ENCODE measurements at places on chromosomes 3 and 15.

- DNase-seq: no peak
These were observed 32.9 kb downstream of the TBC1D2B start for GRCh38 chr15:78044407-78045155.

- no peak for DNase-seq
These were observed 66.5 kb downstream of the CDAN1 start for GRCh38 chr15:42670451-42670850.

- no peak for DNase-seq
These were observed 6.9 kb downstream of the TNIK start for GRCh38 chr3:171453180-171453886.

GRCh38 chr3:42507761-42508335 lies 5.4 kb downstream of the VIPR1 start:
- no peak for DNase-seq

DNA sequence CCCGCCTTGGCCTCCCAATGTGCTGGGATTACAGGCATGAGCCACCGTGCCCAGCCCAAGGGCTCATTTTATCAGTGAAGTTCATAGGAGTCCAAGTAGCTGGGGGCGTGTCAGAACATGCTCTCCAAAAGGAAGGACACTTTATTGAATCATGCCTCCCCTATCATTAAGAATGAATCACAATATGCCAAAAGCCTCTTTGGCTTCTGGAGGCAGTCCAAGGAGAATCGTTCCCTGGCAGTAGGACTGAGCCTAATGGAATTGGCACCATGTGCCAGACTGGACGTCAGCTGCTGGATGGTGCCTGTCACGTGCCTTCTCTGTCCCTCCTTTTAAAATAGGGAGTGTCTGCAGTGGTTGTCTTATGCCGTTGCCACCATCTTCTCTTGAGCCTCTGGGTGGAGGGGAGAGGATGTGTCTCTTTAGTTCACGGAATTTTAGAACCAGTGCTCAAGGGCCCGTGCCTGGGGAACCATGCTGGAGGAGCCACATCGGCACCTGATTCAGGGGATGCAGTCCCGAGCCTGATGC lies 234.7 kb upstream of the LYSMD4 start:
- no peak for DNase-seq

DNA sequence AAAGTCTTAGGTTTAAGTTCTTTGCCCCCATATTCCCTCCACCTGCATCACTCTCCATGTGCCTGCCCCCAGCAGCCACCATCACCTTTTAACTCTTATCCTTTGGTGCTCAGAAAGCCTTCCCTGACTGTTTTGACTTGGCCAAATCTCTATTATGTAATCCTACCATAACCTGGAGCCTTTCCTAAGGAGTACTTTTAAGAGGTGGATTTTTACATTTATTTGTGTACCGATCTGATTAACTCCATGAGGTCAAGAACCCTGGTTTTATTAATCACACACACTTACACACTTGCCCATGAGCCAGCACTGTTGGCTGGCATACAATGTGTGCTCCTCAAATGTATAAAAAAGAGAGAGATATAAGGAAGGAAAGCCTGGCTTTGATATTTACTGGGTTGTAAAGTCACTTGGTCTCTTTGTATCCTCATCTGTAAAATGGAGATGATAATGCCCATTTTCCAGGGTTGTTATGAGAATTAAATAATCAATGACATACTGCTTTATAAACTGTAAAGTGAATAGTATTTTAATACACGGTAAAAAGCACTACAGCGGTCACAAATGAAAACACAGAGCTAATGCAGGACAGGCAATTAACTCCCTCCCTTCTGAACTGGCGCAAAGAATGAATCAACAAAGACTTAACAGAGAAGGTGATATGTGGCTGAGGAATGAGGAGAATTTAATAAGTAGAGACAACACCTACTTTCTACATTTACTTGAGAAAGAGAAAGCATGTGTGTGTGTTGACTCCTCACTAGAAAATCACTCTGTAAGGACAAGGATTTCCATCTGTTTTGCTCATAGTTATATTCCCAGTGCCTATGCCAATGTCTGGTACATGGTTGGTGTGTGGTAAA lies 45.4 kb downstream of the ATP13A4 start:
- DNase-seq: no peak

DNA sequence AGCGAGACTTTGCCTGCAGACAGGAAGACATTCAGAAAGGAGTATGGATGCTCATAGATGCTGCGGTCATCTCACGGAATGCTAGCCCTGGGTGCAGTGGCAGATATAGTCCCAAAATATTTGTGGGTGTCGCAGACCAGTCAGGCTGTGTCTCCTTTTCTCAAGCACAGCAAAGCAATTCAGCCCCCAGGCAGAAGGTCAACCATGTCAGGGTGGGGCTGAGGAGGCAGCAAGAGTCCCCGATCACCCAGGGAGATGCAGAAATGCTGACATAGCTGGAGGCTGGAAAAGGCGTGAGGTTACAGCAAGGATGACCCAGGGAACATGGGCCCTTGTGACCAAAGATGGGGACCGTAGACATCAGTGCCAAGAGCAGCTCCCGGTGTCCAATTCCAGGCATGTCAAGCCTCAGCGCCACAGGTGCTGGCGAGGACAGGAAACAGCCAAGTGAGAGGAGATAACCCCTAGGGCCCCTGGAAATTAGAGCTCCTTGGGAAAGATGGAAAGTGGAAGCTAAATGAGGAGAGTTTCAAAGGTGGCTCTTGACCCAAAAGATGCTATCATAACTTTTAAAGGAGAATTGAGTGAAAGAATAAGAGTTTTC lies 81.2 kb upstream of the ABHD17C start:
- no peak for DNase-seq

DNA sequence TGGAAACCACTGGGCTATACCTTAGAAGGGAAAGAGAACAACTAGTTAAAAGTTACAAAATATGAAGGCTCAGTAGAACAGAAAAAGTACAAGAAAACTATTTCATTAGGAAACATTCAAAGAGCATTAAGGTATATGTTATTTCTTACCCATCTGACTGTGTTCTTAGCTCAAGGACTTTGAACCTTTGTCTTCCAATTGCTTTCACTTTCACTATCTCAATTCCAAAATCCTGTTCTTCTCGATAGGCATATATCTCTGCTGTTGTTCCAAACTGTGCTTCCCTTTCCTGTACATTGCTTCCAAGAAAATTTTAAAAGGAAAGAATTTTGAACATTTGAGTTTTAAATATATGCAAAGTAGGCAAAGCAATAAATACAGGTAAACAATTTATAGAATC lies 6.9 kb downstream of the CRBN start:
- no peak for DNase-seq

- no peak for DNase-seq
These were observed 1055.4 kb downstream of the AGBL1 start for GRCh38 chr15:87135109-87135508.

GRCh38 chr3:37974121-37975083 lies 16.2 kb upstream of the VILL start:
- DNase-seq: peak; percentile 59

DNA sequence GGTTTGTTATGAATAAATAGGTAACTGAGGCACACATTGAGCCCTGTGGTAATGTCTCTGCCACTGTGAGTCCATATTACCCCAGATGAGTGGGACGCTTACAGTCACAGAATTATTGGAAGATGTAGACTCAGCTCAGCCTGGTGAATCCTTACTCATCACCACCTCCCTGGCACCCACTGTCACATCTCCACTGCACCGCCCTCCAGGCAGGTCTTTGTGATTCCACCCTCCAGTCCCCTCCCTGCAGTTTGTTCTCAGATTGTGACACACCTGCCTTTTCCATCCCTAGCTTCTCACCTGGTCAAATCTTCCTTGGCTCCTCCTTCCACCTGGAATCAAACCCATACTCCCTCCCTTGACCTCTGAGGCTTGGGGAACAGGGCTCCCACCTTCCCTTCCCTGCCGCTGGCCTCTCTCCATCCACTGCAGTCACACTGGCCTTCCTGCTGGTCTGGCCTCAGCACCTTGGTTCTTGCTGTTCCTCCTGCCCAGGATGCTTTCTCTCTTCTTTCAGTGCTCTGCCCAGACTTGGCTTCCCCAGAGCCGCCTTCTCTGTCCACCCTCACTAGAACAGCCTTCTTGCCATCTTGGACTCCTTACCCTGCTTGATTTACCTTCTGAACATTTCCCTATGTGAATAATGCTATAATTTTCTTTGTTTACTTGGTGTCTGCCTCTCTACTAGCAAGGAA lies 9.4 kb downstream of the SLC6A20 start:
- no peak for DNase-seq

DNA sequence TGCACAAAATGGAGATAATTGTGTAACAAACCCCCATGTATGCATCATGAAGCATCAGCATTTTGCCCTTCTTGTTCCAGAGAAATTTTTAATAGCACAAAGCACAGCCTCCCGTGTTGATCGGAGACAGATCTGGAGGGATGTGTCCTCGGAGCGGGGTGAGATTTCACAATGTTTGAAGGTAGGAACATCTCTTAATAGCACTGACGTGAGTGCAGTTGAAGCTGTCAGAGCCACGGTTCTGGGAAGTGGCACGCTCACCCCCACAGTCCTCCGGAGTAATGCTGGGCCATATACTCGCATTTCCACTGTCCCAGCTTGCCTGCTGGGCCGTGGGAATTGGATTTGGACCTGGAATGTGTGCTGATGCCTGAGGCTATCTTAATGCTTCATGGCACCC lies 24.1 kb downstream of the ARPP21 start:
- DNase-seq: no peak

GRCh38 chr3:125140011-125140817 lies 72.3 kb downstream of the SLC12A8 start:
- no peak for DNase-seq

DNA sequence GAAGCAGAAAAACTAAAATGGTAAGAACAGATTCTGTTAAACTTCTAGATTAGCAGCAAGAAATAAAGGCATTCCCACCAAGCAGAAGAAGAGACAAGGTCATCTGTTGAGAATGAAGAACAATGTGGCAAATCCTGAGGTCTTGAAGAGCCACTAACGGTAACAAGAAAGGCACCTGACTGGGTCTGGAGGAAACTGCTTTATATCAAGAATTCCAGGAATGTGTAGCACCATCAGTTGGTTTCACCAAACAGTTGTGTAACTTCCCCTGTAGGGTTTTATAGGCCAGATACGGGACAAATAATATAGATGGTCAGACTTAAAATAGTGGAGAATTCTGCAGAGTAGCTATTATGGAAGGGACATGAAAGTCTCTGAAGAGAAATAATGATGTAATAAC lies 57.3 kb downstream of the ACAP2 start:
- no peak for DNase-seq

GRCh38 chr3:38521391-38521987 lies 25.3 kb downstream of the EXOG start:
- DNase-seq: peak; percentile 53
